ENCODE measurements at places on chromosomes 3 and 15.

GRCh38 chr3:140004271-140004670, 69.3 kb downstream of the CLSTN2 start:
- DNase-seq: no peak

DNA sequence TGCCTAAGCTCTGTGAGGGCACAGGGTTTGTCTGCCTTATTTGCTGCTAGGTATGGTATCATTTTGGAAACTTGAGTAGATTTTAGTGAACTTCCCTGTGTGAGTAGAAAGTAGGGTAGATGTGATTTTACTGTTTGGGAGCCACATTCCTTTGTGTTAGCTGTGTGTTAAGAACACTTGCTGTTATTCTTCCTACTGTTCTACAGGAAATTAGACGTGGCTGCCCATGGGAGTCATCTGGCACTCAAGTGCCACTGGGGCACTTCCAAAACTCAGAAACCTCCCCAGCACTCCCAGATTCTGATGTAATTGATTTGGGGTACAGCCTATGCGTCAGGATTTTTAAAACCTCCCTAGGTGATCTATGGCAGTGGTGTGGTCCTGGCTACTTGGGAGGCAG, 369.9 kb upstream of the C2CD4B start:
- DNase-seq: no peak

DNA sequence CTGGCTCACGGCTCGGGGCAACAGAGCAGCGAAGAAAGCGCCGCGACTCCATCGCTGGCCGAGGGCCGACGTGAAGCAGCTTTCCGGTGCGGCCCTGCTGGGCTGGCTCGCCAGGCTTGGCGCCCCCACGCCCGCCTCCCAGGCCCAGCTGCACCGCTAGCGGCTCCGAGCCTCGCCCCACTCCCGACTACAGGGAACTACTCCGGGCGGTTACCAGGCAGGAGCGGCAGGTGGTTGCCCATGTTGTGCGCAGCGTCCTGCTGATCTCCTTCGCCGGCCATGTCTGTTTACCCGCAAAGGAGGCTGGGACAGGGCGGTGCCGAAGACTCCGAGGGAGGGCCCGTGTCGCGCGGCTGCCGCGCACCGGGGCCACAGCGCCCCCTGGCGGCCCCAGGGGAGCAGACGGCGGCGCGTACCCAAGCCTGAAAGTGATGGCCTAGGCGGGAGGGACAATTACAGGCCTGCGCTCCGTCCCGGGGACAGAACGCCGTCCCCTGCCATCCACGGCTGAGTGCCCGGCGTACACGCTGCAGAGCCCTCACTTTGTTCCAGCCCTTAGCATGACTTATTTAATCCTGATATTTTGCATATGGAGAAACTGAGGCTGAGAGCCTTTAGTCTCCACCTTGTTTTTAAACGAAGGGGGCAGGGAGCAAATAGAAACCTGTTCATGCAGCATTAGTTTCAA, at the start of gene CRBN:
CRBN (minus strand) TSS at position 285 of the 688 bp plus-strand sequence; CDS start at position 281, 4 bp downstream.
- DNase-seq: peak; percentile 24

- no peak for DNase-seq
Observed at GRCh38 chr3:105277656-105278055, 89.1 kb upstream of the ALCAM start.

DNA sequence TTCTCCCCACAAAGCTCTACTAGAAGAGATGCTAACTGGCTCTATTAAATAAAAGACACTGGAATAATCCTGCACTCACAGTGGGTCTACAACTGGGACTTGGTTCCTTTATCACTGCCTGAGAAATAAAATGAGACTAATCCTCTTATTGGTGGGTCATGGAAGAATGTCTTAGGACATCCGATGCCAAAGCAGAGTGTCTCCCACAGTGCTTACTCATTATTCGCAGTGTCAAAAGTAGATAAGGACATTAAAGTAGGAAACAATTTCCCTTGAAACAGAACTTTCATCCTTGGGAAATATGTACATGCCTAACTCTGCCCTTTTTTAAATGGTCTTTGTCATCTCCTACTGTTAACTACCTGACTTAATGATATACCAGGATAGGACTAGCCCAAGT, 71.5 kb downstream of the GSK3B start:
- no peak for DNase-seq

DNA sequence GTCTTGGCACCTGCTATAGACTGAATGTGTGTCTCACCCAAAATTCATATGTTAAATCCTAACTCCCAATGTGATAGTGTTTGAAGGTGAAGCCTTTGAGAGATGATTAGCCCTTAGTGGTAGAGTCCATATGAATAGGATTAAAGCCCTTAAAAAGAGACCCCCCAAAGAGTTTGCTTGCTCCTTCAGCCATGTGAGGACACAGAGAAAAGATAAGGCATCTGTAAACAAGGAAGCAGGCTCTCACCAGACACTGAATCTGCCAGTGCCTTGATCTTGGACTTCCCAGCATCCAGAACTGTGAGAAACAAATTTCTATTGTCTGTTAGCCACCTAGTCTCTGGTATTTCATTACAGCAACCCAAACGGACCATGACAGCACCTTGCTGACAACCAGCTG, 16.6 kb downstream of the KPNA1 start:
- no peak for DNase-seq

DNA sequence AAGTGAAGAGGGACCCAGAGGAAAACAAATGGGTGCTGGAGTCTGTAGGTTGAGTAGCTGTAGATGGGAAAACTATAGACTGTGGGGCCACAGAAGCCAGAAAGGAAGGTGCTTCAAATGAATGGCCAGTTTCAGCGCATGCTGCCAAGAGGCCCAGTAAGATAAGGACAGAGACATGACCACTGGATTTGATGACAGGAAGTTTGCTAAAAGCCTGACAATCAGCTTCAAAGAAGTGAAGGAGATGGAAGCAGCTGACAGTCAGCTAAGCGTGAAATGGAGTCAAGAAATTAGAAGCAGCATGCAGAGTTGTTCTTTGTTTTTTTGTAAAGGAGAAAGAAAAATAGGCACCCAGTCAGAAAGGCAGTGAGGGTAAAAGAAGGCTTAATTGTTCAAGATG, 24.9 kb downstream of the TXNRD3 start:
- no peak for DNase-seq

DNA sequence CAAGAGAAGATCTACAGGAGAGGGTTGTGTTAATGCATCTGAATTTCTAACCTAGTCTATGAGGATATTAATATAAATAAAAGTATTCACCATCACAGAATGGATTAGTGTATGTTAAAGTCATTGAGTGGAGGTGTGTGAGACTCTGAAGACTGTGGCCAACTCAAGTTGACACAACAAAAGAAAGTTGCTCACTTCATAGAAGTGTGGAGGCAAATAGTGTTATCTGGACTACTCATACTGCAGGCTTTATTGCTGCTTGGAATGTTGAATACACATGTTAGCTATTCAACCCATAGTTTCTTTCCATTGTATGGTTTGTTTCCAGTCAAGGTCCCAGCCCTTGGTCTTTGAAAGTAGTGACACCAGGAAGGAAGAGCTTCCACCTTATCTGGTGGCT, 38.0 kb upstream of the TPRG1 start:
- DNase-seq: no peak

- no peak for DNase-seq
Observed at GRCh38 chr3:133999891-134000685, 29.6 kb downstream of the SLCO2A1 start.

DNA sequence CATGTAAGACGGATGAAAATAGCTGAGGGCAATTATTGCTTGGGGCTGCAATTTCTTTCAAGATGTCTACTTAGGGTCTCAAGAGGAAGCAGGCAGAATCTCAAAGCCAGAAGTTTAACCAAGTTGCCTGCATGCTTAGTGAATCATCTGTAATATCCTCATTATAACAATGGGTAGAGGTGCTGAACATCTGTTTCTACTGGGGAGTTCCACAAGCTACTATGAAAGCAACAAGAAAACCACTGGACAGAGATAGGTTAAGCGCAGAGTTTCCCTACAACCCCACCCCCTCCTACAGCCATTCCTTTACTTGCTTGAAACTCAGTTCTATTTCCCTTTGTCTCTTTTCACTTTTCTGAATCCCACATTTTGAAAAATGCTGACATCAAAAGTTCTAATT, 759.4 kb upstream of the GBE1 start:
- no peak for DNase-seq

DNA sequence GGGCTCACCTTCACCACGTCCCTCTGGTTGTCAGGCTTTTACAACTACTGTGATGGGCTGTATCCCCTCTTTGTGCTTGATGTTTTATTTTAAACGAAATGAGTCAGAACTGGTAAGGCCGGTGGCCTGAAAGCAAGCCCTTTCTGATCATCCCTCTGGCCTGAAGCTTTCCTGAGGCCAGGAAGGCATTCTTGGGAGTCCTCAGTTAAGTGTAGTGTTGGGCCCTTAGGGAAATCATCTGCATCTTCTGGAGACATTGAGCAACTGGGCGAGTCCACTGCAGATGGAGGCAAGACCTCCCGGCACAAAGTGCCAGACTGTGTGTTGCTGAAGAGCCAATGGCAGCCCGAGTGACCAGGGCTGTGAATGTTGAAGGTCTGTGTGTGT, 33.0 kb upstream of the AMOTL2 start:
- DNase-seq: no peak

GRCh38 chr3:77052733-77053670, 13.1 kb downstream of the ROBO2 start:
- no peak for DNase-seq

GRCh38 chr3:119918992-119919933, 137.4 kb downstream of the NR1I2 start:
- DNase-seq: no peak

DNA sequence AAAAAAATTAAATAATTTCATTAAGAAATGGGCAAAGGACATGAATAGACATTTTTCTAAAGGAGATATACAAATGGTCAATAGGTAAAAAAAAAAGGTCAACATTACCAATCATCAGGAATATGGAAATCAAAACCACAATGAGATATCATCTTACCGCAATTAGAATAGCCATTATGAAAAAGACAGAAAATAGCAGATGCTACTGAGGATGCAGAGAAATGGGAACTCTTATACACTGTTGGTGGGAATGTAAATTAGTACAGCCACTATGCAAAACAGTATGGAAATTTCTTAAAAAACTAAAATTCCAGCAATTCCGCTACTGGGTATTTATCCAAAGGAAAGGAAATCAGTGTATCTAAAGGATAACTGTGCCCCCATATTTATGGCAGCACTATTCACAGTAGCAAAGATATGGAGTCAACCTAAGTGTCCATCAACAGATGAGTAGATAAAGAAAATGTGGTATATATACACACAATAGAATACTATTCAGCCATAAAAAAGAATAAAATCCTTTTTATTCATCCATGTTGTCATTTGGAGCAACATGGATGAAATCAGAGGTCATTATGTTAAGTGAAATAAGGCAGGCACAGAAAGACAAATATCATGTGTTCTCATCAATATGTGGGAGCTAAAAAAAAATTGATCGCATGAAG, 132.4 kb downstream of the RPL22L1 start:
- DNase-seq: no peak

- no peak for DNase-seq
Observed at GRCh38 chr15:93451265-93451664, 362.3 kb upstream of the RGMA start.

- peak; percentile 19 for DNase-seq
Observed at GRCh38 chr3:154758109-154758868, 321.8 kb upstream of the MME start.

- DNase-seq: no peak
Observed at GRCh38 chr15:93162560-93162959, 73.5 kb upstream of the RGMA start.

GRCh38 chr3:169627073-169627472, 36.4 kb downstream of the MECOM start:
- DNase-seq: no peak

GRCh38 chr3:53803816-53804695, 42.2 kb downstream of the CHDH start:
- DNase-seq: no peak

GRCh38 chr3:49492969-49493368, 22.9 kb downstream of the DAG1 start:
- DNase-seq: no peak

DNA sequence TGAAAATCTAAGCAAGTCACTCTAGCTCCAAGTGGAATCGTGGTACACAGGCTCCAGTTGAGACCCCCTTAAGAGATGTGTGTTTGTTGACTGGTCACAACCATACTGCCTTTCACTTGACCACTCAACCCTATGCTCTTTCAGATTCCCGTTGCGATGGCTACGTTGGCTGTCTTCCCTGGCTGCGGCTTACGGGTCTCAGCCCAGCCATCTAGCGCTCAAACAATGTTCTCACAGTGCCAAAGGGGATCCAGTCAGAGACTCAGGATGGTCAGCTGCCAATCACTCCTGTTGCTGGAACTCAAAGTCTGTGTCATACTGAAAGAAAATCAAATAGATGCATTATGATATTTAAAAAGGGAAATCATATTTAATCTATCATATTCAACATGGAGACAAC, 237.6 kb downstream of the ITPR1 start:
- no peak for DNase-seq

DNA sequence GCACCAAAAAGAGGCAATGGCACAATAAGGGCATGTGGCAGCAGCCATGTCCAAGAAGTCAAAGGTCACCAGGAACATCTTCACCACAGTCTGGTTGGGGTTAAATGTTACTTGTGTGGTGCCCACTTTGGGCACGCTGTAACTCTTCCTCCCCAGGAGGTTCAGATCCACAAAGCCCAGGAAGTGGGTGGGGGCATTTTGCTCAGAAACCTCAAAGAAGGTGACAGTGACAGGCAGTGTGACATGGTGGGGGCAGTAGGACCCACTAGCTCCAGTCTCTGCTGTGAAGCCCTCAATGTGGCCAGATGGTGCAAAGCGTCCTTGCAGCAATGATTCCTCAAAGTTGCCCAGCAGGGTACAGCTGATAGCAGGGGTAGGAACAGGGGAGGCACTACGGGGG, 5.8 kb downstream of the ZNF80 start:
- DNase-seq: no peak

GRCh38 chr3:151296226-151296625, 17.9 kb upstream of the P2RY14 start:
- DNase-seq: no peak

DNA sequence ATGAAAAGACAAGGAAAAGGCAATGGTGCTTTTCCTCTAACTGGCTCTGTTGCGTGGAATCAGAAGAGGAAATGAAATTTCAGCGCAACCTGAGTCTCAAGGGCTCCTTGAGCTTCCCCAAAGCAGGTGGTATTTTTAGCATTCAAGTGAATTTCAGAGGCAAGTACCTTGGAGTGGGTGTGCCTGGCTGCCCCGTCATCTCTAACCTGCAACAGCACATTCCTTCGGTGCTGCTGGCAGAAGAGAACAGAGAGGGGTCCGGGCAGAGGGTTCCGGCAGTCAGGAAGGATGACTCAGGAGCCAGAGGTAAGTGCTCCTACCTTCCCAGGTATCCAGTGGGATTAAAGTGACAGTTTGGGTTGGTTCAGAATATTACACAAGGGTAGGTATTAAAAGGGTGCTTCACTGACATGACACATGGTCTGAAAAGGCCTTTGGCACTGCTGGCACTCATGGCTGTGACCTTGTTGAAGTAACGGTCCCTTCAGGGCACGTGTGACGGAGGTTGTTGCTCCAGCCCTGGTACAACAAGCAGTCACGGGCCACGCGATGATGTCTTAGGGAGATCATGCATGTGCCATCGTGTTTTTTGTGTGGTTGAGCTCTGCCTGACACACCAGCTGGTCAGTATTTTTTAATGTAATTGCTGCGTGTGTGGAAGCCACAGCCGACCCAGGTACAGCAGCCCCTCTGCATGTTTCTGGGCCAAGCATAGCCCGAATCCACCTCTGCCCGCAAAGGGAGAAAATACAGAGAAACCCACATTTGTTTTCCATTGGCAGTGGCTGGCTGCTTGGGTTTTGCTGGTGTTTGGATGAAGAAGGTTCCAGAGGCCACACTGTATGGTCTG, 75.7 kb downstream of the LRRK1 start:
- DNase-seq: no peak

Measured in BJ (cell line).